ENCODE measurements at places on chromosomes 7 and 10.

GRCh38 chr7:28647076-28647421 lies 234.7 kb downstream of the CREB5 start:
- DNase-seq: no peak

DNA sequence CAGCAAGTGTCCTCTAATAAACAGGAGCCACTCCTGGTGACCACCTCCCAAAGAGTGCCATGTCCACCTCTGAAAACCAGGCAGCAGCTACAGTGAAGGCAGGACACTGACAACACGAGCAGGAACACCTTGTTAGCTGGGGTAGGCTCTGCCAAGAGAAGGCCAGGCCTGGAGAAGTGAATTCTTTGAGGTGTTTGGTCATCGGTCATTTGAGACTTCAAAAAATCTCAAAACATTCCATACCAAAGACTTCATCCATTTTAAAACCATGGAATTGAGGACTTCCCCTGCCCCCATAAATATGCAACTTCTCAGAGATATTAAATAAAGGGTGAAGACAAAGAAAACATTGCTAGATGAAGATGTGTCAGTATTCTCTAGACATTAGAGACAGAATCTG lies 28.4 kb upstream of the OPALIN start:
- no peak for DNase-seq

DNA sequence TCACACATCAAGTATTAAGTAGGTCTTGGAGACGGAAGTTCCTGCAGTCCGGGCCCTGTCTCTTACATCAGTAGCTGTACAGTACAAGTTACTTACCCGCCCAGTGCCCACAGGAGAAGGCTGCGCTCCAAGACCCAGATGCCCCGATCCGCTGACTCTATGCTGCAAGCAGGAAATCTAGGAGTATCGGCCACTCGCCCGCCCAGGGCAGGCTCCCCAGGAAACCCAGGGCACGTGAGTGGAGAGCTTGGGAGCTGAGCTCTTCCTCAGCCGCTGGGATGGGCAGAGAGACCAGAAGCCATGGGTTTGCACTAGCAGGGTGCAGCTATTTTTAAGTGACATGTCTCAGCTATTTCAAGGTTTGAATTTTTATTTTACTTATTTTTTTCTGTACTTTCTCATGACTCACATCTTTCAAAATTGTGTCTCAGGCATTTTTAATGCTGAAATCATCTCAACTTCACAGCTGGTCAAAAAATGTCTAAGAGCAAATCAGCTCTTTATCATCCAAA lies 1.9 kb upstream of the GPER1 start:
- no peak for DNase-seq

DNA sequence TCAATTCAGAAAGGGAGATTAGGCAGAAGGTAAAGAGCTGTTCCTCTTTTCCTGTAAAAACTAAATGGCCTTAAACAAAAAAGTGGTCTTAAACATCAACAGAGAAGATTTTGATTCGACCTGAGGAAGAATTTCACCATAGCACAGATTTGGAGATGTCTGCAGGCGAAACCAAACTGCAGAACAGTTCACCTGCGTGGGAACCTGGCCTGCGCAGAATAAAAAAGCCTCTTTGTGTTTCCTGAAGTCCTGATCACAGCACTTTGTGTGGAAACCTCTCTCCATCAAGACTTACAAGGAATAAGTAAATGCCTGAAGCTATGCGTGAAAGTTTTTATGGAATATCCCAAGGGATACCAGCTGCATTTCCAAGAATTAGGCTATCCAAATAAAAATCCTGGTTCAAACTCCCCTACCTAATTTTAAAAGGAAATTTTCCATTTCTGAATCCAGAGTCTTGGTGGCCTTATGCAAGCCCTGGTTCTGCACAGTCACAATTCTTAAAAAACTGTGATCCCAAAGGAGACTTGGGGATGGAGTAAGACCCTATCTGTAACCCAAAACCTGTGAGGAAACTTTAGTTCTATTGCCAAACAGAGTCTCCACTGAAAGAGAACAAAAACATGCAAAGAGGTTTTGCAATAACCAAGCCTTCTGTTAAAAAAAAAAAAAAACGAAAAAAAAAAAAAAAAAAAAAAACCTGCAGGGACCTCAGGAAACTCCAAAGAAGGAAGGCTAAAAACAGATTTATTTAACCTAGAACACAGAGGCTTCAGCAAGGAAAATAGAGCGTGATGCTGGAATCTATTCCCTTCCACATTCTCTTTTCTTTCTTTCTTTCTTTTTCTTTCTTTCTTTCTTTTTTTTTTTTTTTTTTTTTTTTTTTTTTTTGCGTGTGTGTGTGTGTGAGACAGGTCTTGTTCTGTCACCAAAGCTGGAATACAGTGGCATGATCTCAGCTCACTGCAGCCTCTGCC lies 10.4 kb downstream of the CALML3 start:
- no peak for DNase-seq

DNA sequence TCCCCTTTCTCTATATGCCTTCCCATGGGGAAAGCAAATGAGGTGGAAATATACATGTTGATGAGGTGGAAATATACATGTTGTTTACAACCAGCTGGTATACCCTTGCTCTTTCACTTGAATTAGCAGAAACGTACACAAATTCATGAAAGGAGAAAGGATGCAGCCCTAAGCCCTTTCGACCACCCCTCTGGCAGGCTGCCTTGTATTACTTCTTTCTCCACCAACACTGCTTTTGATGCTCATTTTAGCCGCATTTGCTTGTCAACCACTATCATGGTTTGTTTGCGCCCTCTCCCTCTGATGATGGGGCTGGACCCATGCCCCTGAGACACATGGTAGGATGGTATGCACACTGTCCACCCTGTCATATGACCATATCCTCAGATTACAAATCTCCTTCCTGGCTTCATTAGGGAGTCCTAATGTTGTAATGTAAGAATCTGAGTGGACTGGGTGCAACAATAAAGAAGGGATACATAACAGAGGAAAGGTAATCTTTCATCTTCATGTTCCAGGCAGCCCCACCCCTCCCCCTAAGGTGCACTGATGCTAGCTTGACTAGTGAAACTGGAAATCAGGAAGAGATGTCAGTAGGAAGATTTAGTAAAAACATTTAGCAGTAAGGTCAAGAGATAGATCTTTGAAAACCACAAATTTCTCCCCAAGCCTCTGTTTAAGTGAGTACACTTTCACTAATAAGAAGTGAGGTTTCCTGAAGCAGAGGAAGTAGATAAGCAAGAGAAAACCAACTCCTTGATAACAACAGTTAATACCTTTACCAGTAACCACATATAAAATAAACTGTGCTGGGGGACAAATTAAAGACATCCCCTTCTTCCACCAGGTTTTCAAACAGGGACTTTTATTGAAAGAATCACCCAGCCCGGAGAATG lies 536.8 kb upstream of the NRP1 start:
- no peak for DNase-seq

All from stimulated activated CD4-positive, alpha-beta T cell treated with anti-CD3 and anti-CD28 coated beads, Interleukin-1b, Interleukin-23, amount 100 ng/mL, for 48 hours (primary cell).